ENCODE measurements at places on chromosomes 12 and 14.

DNA sequence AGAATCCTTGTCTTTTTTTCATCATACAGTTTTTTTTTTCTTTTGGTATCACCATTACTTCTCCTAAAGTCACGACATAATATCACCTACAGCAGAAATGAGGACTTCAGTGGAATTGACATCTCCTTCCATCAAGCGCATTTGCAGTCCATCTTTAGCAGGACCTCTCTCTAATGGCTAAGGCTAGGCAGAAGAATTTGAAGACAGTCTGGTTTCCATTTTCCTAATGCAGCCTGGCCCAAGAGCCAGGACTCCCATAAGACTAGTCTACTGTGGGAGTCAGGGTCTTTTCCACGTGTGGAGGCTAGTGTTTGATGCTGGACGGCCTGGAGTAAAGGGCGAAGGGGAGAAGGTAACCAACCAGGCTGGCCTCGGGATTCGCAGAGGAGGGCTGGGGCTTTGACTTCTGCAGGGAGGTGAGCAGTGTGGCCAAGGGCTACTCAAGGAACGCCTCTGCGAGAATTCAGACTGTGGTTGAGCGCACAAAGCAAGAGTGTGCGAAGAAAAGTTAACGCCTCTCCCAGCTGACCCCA lies 769 bp upstream of the ZNF740 start:
- peak; percentile 41 for DNase-seq

DNA sequence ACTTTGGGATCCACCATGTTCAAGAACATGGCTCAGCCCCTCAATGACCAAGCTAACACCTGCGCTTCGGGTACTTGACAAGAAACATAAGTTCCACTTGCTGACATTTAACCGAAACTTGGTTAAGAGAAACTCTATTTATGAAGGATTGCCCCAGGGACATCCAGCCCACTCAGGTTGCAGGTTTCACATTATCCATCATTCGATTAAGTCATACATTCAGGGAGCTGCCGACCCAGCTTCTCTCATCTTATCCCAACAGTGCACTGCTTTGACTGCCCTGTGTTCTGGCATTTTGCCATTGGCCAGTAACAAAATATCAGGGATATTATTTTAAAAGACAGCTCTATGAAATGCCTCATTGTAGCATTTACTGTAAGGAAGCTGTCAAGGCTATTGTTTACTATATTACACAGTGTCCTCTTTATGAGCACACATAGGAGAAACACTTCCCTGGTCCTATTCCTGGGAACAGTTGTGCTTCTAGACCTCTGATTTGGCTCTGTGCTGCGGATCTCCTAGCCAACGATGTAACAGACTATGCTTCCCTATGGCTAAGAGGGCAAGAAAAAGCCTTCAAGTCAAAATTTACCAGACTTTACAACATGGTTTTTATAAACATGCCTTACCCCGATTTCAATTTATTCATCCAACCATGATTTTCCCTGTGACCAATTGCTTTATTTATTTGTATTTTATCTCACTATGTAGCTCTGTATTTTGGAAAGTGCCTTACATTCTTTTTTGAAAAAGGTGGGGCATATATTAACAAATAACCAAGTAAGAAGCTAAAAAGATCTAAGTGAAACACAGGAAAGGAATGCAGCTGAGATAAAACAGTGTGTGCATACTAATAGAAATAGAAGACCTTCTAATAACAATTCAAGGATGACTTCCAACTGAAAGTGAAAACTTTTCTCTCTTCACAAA lies 109.3 kb downstream of the ITPR2 start:
- no peak for DNase-seq

DNA sequence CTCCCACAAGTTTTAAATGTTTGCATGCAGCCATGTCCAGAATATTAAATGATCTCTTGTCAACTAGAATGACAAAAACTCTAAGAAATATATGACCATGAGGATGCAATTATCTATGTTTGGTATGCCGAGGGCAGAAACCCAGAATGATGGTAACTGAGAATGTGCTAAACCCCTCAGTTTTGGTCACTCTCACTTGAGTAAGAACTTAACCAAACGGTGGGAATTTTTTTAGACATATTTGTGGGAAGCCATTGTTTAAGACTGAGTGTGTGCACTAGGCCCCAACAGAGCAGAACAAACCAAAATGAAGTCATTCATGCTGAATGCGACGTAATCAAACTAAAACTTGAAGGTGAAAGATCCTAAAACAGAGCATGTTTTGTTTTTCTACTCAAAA lies 1927.9 kb upstream of the SEL1L start:
- DNase-seq: no peak

DNA sequence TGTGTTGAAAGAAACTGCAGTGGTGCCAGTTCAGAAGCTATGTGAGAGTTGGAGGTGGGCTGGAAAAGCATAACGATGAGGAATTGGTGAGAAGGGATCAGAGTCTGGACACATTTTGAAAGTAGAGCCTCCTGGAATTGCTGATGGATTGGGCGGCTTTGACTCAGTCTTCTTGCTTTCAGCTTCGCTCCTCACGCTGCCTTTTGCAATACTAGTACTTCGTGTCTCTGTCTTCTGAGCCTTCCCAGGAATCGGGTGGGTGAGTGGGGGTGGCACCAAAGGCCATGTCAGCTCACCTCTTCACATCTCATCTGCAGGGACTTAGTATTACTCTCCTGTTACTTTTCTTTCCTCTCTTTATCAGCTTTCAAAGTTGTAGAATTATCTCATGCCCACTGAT lies 101.6 kb upstream of the RFX4 start:
- DNase-seq: no peak

GRCh38 chr14:89625731-89626232 lies 208.7 kb upstream of the FOXN3 start:
- DNase-seq: no peak

- no peak for DNase-seq
Observed at GRCh38 chr12:68239309-68239982, 13.8 kb upstream of the IL26 start.

GRCh38 chr14:75340921-75341320 lies 62.3 kb downstream of the FOS start:
- no peak for DNase-seq

DNA sequence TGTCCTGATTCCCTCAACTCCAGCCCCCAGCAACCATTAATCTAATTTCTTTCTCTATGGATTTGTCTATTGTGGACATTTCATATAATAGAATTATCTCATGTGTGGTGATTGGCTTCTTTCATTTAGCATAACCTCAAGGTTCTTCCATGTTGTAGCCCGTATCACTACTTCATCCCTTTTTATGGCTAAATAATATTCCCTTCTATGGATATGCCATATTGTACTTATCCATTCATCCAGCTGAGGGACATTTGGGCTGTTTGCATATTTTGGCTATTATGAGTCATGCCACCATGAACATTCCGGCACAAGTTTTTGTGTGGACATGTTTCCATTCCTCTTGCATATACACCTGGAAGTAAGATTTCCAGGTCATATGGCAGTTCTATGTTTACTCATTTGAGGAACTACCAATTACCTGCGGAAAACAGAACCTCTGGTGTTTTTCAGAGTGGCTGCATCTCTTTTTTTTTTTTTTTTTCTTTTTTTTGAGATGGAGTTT lies 108.7 kb upstream of the MAP1LC3B2 start:
- DNase-seq: no peak

GRCh38 chr14:26334288-26334687 lies 263.5 kb downstream of the NOVA1 start:
- no peak for DNase-seq

- peak; percentile 8 for DNase-seq
Observed at GRCh38 chr12:94649349-94650142, 811 bp downstream of the TMCC3 start.

DNA sequence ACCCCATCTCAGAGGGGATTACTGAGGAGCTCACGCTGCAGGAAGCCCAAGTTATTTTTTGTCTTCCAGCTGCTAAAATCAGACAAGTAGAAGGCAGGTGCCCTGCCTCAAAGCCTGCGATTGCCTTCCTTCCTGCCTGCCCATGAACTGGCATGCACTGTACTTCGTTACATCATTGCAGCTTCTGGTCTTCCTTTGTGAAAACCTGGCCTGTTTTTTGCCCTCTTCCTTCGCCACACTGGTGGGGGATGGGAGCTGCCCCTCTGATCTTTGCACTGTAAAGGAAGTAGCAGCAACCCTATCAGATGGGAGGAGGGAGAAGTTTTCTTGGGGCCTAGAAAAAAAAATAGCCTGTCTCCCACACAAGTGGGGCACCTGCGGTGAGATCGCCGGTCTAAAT lies 1098.7 kb downstream of the BCL11B start:
- DNase-seq: no peak

GRCh38 chr14:100738269-100738691 lies 11.6 kb downstream of the DLK1 start:
- DNase-seq: no peak

GRCh38 chr14:75559451-75560222 lies 18.8 kb upstream of the FLVCR2 start:
- DNase-seq: no peak

- no peak for DNase-seq
Observed at GRCh38 chr14:34005901-34006300, 55.0 kb upstream of the EGLN3 start.

DNA sequence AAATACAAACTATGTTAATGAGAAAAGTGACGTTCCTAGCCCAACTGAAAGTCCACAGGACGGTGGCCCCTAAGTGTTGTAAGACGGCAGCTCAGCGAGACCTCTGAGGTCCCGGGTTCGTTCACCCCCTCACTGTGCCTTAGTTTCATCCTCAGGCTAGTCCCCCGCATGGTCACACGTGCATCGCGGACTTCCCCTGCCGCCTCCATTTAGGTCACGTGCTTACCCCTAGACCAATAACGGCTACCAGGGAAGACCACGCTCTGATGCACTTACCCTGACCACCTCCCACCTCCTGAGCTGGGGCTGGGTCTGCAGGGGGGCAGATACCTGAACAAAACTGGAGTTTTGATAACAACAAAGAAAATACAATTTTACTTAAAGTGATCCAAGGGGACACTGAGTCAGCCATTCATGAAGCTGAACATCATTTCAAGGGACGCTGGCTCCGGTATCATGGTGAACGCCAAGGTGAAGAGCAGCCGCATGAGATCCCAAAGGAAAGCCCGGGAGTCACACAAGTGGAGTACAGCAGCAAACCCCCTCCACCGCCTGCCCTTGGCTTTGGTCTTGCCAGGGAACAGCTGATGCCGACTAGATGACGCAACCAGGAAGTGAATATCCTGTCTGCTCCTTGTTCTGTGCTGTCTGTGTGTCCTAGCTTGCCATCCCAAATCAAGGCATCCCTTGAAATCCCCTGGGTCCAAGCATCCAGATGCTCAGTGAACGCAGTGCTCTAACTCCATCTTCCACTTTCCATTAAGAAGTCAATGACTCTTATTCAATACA lies 274.1 kb downstream of the PCNX1 start:
- DNase-seq: no peak

GRCh38 chr12:91009319-91009950 lies 4.7 kb upstream of the EPYC start:
- DNase-seq: no peak

DNA sequence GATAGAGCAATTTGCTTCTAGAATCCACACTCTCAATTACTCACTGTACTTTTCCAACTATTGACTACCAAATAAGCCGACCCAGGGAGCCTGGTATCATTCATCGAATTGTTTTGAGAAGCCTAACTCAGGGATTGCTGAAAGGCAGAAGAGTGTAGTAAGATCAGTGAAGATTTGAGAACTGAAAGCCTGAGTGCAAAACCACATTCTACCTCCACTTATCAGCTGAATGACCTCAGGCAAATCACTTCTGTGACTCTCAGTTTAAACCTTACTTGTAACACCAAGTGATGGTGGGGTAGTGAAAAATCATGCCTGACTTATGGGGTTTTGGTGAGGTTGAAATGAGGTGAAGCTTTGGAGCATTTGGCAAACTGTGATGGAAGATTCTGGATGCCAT lies 126.1 kb upstream of the MAX start:
- DNase-seq: no peak

GRCh38 chr12:3671330-3672112 lies 81.4 kb downstream of the CRACR2A start:
- DNase-seq: no peak

DNA sequence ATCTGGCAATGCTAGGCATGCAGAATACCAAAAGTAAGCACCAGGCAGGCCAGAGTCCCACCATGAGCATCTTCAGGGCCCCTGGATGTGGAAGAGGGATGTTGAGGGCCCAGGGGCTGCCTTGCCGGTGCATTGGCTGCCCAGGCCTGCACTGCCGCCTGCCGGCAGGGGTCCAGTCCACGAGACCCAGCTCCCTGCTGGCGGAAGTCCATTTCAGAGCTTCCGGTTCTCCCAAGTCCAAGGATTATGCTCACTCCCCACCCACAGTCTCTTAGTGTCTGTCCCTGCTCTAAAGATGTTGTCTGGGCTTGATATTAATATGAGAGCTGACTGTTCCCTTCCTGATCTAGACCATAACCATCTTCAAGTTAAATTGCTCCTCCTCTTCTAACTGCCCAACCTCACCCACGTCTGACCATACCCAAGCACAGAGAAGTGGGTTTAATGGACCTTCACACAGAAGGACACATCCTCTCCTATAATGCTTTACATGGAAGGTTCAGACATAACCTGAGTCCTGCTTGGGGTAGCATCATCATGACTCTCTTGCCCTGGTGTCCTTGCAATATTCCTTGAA lies 117.4 kb downstream of the DAD1 start:
- DNase-seq: no peak

DNA sequence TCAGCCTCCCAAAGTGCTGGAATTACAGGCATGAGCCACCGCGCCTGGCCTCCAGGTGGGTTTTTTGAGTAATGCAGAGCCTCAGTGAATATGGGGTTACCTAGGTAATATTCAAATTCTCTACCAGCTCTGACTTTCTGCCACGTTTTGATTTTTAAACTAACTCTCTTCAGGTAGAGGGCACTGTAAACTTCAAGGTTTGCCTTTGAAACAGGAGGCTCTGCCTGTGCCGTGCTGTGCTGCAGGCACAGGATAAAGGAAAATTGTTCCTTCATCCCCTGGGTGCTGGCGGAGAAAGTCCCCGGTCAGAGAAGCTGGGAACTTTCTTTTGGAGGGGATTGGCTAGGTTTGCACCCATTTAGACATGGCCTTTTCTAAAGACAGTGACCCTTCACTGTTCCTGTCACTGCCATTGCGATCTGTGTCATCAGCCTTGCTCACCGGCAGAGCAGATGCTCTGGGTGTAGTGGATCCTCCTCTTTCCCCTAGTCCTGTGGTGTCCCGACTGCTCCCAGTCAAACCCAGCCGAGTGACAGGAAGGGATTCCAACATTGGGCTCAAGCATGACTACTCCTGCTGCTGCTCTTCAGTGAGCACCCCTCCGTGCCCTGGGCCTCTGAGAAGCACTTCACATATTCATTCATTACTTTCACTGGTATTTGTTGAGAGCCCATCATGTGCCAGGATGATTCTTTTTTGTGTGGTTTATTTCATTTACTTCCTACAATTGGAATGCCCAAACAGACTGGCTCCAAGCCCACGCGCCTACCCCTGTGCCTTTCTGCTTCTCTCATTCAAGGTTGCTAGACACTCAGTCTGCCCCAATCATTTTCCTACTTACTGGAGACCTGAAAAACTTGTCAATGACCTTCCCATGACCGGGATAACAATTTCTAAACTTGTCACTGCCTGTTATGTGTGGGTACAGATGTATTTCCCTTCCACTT lies 103.6 kb downstream of the TMEM30B start:
- DNase-seq: no peak
